ENCODE measurements at places on chromosomes 1 and 21.
A peak's percentile ranks its signal among the peaks of the same experiment; 100 is the strongest.

- peak; percentile 75 for DNase-seq
Measured at GRCh38 chr1:55310505-55310971, 95.4 kb upstream of the USP24 start.

GRCh38 chr1:6188466-6188865, 8.3 kb upstream of the CHD5 start:
- no peak for DNase-seq

DNA sequence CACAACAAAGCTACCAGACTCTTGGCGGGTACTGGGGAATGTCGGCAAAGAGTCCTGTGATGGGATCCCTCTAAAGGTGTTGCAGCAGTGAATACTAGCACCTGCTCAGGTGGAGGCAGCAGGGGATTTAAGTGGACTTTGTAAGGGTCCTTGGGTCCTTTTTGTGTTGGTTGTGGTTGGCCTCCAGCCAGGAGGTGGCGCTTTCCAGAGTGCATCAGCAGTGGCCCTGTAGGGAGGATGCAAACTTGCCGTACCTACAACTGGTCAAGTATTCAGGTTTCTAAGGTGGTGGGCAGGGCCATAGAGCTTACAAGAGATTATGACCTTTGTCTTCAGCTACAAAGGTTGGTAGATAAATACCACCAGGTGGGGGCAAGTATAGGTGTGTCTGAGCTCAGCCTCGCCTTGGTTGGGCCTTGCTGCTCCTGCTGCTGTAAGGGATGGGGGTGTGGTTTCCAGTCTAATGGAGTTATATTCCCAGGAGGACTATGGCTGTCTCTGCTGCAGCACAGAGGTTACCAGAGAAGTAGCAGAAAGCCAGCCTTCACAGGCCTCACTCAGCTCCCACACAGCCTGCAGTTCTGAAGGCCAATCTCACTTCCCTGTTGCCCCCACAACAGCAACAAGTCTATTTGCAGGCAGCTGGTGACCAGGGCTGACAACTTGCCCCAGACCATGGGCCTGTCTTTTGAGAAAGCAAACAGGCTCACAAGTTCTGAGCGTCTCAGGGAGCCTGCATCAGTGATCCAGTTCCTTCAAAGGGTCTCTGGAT, 7.3 kb downstream of the OR2M5 start:
- no peak for DNase-seq

- DNase-seq: peak; percentile 53
Measured at GRCh38 chr1:110207831-110208230, 2.3 kb upstream of the KCNC4 start.

DNA sequence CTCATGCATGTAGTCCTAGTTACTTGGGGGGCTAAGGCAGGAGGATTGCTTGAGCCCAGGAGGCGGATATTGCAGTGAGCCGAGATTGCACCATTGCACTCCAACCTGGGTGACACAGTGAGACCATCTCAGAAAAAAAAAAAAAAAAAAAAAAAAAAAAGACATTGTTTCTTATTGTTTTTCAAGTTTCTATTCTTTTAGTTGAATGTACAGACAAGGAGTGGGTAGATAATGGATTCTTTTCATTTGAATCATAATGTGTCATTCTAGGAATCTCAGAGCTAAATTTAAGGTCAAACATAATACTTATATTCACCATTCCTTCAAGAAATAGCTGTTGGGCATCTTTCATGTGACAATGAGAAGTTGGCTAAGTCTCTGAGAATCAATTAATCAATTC, 157.0 kb upstream of the C21orf91 start:
- DNase-seq: no peak

DNA sequence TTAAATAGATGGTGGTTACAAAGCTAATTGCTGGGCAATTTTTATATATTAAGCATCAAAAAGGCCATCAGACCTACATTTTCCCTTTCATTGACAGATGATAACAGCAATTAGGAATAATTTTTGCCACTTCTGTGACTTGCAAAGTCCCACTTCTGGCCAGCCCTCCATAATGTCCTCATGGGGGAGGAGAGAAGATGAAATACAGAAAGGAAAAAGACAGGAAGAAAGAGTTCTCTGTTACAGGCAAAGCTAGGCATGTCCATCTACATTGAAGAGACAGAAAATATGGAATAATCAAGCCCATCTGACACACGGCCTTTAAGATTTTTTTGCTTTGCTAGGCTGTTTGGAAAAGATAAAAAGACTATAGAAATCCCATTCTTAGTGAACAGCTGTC, 108.0 kb downstream of the ENAH start:
- no peak for DNase-seq

All from HTR-8/SVneo (cell line).